GDM1 (cell line): ENCODE measurements at places on chromosomes 13 and 19.

GRCh38 chr19:31715249-31715945, 366.2 kb upstream of the TSHZ3 start:
- no peak for DNase-seq

DNA sequence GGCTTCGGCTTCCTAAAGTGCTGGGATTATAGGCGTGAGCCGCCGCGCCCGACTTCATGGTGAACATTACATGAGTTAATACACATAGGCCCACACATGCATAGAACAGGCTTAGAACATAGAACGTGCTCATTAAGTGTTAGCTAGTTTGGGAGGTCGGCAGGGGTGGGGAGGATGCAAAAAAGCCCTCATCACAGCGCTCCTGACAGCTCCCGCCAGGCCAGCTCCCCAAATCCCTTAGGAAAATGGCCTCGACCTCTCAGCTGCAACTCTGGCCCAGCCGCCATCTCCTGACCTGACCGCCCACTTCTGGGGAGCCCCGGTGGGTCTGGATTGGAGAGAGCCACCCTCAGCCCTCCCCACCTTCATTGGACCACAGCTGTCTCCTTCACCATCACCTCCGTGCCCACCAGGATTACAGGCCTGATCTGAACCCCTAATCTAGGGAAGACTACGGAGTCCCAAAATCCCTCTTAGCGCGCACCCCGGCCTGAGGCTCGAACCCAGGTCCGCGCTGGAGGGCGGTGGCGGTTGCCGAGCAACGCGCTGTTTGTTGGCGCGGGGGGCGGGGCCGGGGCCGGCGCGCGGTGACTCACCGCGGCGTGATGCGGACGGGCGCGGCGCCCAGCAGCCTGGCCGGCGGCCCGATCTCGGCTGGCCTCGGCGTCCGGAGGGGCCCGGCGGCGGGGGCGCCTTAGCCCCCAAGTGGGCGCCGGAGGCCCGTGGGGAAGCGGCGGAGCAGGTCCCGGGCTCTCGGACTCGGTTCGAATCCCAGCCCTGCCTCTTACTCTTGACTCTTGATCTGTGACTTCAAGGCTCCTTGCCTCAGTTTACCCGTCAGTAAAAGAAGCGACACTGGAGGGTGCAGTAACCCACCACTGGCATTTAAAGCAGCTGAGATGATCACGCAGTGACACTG, 26.7 kb upstream of the NANOS3 start:
- peak; percentile 49 for DNase-seq

GRCh38 chr19:16524991-16525734, 17.1 kb downstream of the CHERP start:
- DNase-seq = no peak

DNA sequence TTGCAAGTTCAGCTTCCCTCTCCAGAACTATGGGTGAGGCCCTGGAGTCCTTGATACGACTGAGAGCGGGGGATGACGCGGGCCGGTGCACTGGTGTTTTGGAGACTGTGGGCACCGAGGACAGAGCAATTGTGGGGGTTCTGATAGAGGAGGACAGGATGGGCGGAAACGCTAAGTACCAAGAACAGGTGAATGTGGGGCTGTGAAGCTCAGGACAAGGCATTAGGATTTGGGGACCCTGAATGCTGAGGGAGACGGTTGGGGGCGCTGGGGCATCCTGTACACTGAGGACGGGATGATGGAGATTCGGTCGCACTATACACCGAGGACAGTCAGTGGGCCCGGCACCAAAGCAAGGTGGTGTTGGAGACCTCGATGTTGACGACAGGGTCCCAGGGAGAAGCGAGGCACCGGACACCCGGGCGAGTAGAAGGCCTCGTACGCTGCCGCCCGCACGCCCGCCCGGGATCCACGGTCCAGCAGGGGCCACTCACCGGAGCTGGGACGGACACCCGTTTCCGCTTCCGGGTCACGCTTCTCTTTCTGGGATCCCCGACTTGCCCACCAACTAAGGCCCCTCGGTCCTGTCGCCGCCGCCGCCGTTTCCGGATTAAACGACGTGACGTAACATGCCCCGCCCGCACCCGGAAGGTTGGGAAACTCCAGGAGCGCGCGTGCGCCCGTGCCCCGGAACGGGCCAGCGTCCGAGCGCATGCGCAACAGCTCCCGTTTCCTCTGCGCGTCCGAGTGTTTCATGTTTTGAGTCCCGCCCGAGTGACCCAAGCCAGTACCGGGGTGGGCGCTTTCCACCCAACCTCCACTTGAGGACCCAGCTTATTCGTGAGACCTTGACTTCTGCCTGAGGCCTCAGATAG, at the start of gene CHMP2A:
Gene CHMP2A (minus strand): TSS at position 612 of the 875 bp plus-strand sequence. CDS start 893 bp downstream, outside the sequence.
- no peak for DNase-seq

GRCh38 chr19:3031607-3031867, 2.5 kb upstream of the TLE2 start:
- no peak for DNase-seq

DNA sequence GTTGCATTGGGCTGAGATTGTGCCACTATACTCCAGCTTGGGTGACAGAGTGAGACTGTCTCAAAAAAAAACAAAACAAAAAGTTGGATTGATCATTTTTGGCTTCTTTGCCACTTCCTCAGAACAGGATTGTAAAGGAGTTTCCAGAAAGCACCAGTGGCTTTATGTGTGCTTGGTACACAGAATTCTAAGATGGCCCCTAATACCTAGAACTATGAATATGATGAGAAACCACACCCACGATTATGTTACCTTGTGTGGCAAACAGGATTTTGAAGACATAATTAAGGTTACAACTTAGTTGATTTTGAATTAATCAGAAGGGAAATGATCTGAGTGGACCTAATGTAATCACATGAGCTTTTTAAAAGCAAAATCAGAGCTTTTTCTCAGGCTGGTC, 26.5 kb downstream of the CEACAM1 start:
- DNase-seq = no peak

GRCh38 chr13:30453727-30454126, 12.0 kb downstream of the HMGB1 start:
- peak; percentile 32 for DNase-seq

DNA sequence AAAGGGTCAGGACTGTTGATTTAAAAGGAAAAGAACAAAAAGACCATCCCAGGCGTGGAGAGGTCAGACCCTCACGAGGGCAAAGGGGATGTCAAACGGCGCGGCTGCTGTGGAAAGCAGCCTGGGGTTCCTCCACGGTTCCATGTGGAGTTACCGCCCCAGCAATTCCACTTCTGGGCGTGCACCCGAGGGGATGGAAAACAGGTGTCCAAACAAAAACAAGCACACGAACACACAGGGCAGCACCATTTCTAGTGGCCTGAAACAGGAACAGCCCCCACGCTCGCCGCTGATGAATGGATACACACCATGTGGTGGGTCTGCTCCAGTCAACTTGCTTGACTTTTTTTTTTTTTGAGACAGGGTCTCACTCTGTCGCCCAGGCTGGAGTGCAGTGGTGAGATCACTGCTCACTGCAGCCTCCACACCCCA, 11.2 kb downstream of the AP3D1 start:
- DNase-seq = no peak

DNA sequence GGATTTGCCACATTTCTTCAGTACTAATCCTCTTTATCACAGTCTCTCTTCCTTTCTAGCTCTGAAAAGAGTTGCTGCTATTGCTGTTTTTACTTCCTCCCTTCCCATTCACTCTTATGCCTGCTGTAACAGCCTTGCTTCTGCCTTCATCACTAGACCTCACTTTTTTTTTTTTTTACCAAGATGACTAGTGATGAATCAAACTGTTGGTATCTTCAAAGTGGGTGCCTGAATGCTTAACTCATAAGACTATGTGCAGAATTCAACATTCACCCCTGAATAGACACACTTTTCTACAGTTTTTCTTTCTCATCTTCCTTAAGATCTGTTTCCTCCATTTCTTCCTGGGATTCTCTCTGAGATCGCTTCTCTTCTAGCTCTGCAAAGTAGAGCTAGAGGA, 217.2 kb upstream of the HTR2A start:
- no peak for DNase-seq

DNA sequence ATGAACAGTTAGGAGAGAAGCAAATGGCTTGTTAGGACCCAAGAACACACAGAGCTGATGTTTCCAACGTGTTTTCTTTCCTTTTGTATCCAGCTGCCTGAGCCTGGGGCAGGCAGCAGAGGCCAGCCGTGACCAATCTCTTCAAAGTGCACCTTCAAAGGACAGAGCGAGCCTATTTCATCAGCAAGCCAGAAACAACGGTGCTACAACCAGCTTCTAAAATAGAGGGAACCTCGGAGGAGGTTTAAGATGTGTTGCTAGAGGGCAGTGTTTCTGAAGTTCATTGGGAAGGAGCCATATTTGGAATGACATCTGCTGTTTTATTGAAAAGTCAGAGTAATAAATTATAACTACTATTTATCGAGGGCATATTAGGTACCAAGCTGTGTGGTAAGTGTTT, 56.2 kb upstream of the RFC3 start:
- no peak for DNase-seq

- DNase-seq = peak; percentile 55
Measured at GRCh38 chr19:3178377-3178972, at the start of gene S1PR4. S1PR4 (plus strand) TSS chr19:3178769; CDS start chr19:3178793, 24 bp downstream.

- DNase-seq = peak; percentile 7
Measured at GRCh38 chr19:50341091-50341564, 12.0 kb upstream of the KCNC3 start.

DNA sequence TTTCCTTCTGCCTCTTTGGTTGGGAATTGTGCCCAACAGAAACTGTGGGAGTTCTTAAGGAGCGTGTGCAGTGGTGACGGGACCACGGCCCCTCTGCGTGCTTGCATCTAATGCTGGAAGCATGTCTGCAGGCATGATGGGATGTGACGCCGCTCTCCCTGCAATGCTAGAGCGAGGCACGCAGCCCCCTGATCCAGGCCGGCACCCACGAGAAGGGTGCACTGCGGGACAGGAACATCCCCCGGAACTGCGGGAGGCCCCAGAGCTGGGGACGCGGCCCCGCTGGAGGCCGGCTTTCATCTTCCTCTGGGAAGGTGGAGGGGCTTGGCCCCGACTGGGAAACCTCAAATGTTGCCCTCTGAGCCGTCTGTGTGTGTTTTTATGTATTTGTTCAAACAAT, 32.7 kb downstream of the TMEM255B start:
- DNase-seq = no peak

- no peak for DNase-seq
Measured at GRCh38 chr19:30390356-30390988, 18.3 kb downstream of the ZNF536 start.

GRCh38 chr13:41054919-41055619, 6.2 kb upstream of the WBP4 start:
- peak; percentile 36 for DNase-seq

GRCh38 chr13:49580980-49581680, 4.2 kb downstream of the RCBTB1 start:
- DNase-seq = no peak

DNA sequence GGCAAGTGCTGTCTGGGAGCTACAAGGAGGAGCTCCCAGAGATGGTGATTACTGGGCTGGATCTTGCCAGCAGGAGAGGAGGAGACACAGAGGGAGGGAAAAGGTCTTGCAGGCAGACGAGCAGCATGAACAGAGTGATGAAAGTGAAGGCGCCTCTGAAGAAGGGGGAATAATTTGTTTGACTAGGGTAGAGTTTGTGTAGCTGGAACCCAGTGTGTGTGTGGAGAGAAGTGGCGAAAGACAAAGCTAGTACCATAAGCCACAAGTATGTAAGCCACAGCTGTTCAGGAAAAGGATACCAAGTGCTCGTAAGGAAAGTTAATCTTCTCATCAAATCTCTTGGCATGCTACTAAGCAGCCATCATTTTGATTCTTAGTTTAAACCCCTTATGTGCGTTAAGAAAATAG, 5.4 kb downstream of the FLT1 start:
- no peak for DNase-seq
